Cortex of kidney (tissue), 1 donor: ENCODE measurements at places on chromosomes 7 and 10.

- no peak for DNase-seq
These were observed 2.7 kb downstream of the IGFBP1 start for GRCh38 chr7:45890902-45891461.

GRCh38 chr10:84837877-84838276 is 509.5 kb downstream of the CCSER2 start:
- DNase-seq = no peak

GRCh38 chr10:89745903-89746302 is 44.5 kb downstream of the KIF20B start:
- no peak for DNase-seq

DNA sequence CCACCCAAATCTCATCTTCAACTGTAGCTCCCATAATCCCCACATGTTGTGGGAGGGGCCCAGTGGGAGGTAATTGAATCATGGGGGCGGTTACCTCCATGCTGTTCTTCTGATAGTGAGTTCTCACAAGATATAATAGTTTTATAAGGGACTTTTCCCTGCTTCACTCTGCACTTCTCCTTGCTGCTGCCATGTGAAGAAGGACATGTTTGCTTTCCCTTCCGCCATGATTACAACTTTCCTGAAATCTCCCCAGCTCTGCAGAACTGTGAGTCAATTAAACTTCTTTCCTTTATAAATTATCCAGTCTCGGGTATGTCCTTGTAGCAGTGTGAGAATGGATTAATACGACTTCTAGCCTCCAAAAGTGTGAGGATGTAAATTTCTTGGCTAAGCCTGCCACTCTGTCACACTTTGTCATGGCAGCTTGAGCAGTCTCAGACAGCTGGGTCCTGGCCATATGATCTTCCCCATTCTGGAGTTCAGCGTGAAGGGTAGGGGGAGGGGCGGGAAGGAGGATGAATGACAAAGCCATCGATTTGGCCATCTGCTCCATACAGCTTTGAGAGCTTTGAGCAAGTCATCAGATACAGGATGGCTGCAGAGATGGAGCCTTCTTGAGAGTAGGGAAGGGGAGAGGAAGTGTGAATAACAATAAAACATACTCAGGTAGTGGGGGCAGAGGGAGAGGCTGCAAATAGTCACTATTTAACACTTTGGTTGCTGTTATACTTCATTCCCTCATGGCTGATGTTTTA is 19.1 kb upstream of the INPP5F start:
- DNase-seq = no peak

DNA sequence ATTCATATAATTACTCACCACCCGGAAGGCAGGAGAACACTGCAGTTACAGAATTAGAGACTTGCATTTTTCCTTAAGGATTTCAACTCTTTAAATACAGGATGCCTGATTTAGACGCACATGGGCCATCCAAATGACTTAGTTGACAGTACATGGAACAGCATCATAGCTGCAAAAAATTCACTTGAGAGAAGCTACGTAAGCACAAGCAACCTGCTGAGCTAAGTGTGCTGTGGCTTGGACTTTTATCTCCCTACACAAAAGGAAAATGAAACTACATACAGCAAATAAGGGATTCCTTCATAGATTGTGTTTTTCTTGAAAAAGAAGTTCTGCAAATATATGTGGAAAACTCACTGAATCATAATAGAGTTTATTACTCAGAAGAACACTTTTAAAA is 152.6 kb downstream of the POU6F2 start:
- DNase-seq = no peak

DNA sequence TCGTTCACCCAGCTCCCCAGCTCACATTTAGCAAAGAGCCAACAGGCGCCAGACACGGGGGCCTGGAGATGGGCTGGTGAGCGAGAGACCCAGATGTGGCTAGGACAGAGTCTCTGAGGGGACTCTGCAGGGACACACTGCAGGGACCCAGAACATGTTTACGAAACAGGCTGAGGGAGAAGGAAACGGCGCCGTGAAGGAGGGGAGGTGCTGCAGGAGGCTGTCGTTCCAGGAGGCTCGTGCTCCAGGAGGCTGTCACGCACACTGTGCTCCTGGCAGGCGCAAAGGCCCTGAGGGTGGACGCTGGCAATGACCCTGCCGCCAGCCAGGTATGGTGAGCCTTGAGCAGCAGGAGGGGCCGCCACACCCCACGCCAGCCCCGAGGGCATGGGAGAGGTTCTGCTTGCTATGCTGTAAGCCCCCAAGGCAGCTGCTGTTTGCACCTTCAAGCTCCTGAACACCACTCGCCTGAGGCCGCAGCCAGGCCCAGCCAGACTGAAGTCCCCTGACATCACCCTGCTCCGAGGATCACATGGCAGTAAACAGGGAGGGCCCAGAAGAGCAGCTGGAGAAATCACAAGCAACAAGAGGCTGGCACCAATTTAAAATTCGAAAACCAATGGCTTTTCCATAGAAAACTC is 27.3 kb downstream of the ADAP1 start:
- no peak for DNase-seq

DNA sequence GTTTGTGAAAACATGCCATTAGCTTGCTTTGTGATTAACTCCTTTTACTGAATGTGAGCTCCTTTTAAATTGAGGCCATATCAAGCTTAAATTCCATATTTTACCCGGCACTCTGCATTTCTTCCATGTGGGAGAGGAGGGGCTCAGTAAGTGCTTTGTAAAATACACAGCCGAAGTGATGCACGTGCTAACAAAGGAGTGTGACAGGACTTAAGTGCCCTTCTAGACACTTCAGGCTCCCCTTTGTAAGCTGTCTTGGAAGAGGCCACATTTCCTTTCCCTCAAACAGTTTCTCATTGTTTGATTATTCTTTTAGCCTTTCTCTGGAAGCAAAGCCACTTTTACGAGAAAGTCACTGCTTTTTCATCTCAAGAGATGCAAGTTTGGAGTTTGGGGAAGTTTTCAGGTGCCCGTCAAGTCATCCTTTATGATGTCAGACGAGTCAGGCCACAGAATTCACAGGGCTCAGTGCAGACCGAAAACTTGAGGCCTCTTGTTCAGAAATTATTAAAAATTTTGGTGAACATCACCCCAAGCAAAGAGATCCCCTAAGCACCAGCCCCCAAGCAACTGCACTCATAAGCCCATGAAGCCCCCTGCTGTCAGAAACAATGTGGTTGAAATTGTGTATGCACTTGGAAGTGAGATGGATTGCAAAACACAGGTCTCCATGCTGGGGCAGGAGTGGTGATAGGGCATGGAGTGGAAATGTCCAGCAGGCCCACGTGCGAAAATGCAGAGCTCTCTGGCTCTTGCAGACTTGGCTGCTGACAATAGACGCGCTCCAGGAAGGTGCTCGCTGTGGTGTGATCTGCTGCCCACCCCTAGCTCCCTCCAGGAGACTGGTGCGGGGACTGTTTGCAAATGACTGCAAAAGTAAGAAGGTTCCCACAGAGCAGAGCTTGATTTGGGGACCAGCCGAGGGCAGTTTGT is 11.5 kb downstream of the IKZF1 start:
- DNase-seq = no peak

DNA sequence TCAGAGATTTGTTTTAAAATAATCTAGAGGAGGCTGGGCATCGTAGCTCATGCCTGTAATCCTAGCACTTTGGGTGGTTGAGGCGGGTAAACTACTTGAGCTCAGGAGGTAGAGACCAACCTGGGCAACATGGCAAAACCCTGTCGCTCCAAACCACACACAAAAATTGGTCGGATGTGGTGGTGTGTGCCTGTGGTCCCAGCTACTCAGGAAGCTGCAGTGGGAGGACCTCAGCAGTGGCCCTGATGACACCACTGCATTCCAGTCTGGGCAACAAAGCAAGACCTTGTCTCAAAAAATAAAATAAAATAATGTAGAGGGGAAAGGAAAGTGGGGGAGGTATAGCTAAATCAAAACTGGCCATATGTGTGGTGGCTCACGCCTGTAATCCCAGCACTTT is 13.9 kb upstream of the PPP3CB start:
- DNase-seq = no peak

GRCh38 chr10:79103585-79103984 is 34.8 kb downstream of the ZMIZ1 start:
- no peak for DNase-seq

GRCh38 chr7:120180221-120180620 is 92.8 kb upstream of the KCND2 start:
- no peak for DNase-seq

- no peak for DNase-seq
These were observed 185.0 kb downstream of the ELFN1 start for GRCh38 chr7:1854866-1855724.

GRCh38 chr7:25574828-25575227 is 346.5 kb upstream of the NPVF start:
- no peak for DNase-seq

DNA sequence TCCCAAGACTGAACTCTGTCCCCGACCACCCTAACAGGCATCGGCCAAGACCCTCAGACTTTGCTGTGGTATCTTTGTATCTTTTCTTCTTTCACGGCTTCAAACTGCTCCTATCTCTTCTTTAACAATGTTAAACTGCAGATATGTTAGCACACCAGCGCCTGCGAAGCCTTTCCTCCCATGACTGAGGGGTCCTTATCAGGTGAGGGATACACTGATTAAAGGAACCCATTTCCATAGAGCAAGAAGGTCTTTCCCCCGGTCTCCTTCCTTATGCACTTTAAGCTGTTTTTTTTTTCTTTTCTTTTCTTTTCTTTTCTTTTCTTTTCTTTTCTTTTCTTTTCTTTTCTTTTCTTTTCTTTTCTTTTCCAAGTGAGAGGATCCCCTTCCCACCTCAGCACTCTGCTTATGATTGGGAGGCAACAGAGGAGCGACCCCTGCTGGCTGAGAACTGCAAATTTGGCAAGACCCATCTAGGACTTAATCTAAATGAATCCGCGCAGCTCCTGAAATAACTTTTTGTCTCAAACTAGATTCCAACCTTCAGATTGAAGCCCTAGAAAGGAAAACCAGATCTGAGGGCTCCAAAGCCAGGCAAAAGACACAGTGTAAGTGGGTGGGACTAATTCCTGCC is 109.9 kb downstream of the ITGB8 start:
- DNase-seq = no peak

DNA sequence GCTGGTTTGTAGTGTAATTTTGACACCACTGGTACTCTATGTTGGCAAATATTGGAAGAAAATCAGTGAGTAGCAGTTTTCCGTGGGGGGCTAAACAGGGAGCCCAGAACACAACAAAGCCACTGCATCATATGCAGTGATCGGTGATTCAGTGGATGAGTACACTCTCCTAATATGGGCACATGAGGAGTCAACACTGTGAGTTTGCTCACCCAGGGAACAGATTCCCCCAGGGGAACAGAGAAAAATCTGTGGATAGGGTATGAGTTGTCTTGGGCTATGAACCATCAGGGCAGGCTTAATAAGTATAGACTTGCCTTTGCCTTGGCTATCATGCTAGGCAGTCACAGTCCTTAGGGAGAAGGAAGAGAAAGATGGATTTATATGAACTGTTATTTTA is 227.7 kb upstream of the SEMA3E start:
- no peak for DNase-seq

DNA sequence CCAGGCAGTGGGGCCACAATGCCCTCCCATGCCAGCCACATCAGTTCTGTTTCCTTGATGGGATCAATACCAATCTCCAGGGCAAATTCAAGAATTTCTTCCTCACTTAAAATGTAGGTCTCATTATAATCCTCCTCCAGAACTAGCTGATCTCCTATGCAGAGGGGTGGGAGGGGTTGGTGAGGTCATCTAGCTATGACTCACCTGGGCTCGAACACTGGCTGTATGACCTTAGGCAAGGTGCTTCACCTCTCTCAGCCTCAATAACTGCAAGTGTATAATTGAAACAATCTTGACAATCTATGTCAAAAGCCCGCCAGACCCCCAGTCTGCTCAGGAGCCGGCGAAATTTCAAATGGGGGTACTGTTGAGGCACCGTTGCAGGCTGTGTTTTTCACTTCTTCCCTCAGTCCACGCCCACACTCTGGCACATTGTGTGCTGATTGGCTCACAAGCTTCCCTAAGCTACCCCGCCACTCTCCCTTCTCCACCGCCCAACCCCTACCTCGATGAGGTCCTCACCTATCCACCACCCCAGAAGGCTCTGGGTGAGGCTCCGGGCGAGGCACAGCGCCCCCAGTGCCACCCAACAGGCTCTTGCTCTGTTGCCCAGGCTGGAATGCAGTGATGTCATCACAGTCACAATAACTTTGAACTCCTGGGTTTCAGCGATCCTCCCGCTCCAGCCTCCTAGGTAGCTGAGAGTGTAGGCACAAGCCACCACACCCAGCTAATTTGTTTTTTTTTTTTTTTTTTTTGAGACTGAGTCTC is 70.5 kb downstream of the ZNF22 start:
- DNase-seq = no peak

DNA sequence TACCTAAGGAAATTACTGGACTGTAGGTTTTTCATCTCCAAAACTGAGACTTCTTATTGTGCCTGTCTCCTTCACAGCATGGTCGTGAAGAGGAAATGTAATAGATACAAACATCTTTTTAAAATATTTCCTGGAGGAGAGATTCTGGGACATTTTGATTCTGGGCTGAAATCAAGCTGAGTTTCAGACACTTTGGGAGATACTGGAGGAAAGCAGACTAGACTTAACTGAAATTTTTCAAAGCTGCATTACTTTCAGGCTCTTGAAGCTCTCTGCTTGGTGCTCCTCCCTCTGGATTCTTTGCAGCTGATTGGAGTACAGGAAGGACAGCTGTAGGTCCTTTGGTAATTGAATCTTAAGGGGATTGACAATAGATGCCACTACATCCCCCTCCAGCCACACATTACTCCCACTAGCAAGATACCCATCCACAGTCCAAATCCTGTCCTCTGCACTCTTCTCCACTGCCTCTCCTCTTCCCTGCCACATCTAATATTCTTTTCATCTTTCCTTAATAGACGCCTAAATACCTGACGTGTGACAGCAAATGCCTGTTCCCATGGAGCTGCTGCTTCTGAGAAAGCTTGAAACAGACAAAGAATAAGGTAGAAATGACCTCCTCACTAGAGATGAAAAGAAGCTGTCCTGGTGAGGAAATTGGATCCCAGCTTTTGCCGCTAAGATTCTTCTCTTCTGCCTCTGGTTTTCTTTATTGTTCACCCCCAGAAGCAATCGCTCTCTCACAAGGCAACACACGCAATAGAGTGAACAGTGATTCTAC is 111.5 kb upstream of the PHYHIPL start:
- DNase-seq = no peak

- DNase-seq = no peak
These were observed 1.3 kb upstream of the ZCCHC24 start for GRCh38 chr10:79446758-79447084.

GRCh38 chr10:44947371-44948152 is 12.0 kb upstream of the RASSF4 start:
- DNase-seq = no peak

GRCh38 chr10:96450529-96451207 is 63.1 kb downstream of the TLL2 start:
- DNase-seq = no peak
